EH (cell line): ENCODE measurements at places on chromosomes 7 and 10.

DNA sequence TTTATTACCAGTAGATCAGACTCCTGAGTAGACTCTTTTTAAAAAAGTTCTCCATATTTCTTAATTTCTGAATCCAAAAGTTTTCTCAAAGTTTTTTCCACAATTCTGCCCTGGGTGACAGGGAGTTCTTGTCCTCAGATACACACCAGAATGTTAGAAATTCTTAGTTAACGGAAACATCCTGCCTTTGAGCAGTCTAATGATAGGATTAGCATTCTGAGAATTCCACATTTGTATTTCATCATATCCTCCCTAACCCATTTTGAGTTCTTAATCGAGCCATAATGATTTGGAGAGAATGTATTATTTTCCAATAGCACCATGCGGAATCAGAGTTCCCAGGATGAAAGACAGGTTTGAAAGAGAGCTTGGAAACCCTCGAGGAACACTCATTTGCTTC is 28.9 kb upstream of the MRPS33 start:
- DNase-seq = peak; percentile 62

- DNase-seq = no peak
Measured at GRCh38 chr7:4103352-4104091, 578.6 kb upstream of the FOXK1 start.

DNA sequence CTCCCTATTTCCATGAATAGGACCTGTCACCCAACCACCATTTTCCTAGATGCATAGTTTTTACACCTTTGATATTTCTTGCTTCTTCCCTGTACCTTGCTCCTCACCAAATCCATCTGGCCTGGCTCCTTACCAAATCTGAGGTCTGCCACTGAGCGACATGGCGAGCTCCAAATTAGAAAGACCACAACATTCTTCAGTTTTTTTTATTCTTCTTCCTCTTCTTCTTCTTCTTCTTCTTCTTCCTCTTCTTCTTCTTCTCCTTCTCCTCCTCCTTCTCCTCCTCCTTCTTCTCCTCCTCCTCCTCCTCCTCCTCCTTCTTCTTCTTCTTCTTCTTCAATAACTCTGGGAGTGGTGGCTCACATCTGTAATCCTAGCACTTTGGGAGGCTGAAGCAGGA is 7.1 kb downstream of the CPED1 start:
- no peak for DNase-seq

- no peak for DNase-seq
Measured at GRCh38 chr7:84792231-84792893, 394.5 kb downstream of the SEMA3D start.

GRCh38 chr7:5077740-5078139 is 32.1 kb downstream of the RBAK start:
- no peak for DNase-seq
